ENCODE measurements at places on chromosomes 13 and 19.

- DNase-seq, result no peak
Observed at GRCh38 chr19:56301155-56301554, 13.5 kb downstream of the ZSCAN5A start.

- DNase-seq, result no peak
Observed at GRCh38 chr13:51689663-51689996, 105.4 kb downstream of the WDFY2 start.

DNA sequence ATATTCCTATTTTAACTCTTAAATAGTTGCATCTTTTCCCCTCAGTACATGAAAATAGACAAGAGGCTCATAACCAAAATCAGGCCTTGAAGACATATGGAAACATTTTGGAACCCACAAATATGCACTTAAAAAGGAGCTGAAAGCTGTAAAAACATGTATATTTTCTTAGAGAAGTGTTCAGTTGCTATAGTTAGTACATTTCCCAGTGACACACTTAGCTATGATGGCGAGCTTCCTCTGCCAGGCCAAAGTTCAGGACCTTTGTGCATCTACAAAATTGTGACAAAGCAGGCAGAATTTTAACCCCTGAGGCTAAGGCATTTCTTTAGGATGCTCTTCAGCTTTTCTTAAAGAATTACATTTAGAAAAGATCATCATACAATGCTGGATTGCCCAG, 54.5 kb downstream of the RCBTB2 start:
- no peak for DNase-seq

DNA sequence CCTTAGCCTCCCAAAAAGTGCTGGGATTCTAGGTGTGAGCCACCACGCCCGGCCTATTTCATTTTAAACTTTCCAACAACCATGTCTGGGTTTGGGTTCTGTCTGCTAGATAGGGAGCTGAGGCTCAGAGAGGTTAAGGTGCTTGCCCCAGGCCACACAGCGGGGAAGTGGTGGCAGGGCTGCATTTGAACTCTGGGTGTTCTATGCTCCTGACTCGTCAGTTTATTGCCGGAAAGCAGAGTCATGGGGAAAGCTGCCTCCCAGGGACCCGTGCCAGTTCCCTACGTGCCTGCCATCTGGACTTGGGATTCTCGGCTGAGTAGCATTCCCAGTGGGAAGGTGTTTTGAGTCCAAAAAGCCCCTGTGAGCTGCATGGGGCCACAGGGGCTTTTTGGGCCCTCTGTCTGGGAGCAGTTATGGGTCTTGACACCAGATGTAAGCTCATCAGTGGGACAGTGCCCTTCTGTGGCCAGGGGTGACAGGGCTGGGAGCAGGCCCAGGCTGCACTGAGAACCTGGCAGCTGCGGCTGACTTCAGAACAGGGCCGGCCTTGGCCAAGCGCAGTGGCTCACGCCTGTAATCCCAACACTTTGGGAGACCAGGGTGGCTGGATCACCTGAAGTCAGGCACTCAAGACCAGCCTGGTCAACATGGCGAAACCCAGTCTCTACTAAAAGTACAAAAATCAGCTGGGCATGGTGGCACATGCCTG, 10.9 kb downstream of the RFX1 start:
- no peak for DNase-seq

GRCh38 chr19:18484992-18485391, 36.9 kb downstream of the ELL start:
- no peak for DNase-seq

DNA sequence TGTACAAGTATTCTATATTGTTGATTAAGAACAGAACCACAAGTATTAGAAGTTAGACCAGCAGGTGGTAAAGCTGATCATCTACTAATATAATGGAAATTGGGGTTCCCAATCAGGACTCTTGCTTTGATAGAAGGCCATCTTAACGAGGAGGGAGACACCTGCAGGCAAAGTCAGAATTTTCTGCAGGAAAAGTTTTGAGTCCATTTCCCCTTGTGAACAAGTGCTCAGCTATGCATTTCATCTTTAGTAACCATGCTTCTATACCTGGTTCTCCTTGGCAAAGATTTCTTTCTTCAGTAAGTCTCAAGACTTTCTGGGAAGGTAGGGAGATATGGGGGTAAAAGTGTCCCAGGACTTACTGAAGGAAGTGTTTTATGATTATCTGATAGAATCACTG, 36.1 kb upstream of the USPL1 start:
- no peak for DNase-seq

GRCh38 chr19:30812099-30812678, 440.0 kb downstream of the ZNF536 start:
- DNase-seq, result no peak

DNA sequence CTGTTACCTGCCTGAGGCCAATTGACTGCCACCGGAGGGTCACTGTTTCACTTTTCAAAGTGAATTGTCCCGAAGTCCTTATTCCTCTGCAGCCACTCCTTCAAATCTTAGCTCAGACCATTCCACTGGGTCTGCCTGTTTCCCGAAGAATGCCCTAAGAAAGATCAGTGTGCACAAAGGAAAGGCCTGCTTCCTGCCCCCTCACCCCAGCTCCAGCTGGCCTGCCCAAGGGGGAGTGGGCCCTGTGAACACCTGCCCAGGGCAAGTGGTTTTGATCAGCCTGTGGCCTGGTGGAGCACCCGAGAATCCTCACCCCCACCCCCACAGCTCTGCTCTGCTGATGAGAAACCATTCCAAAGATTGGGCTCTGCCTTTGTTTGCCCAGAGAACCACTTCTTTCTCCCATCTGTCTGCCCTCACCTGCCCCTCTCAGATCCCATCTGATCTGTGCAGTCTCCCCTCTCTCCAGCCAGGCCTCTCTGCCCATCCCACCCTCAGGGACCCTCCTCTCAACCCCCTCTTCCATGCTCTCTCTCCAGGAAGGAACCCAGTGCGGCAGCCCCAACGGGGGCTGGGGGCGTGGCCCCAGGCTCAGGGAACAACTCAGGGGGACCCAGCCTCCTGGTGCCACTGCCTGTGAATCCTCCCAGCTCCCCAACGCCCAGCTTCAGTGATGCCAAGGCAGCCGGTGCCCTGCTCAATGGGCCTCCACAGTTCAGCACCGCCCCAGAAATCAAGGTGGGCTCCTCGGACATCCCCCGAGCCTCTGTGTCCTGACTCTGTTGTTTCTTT, 10.3 kb downstream of the LENG1 start:
- DNase-seq, result no peak

Data from right renal pelvis (tissue), 4 donors.